ENCODE measurements at places on chromosomes 16 and 17. TPM values are rescaled to one million over a fixed set of nuclear protein-coding genes. Genes with fewer than 3 reads are reported as not detected.

Gene ZFPM1
- 0.61 TPM for polyA plus RNA-seq

Gene AXIN2
- polyA plus RNA-seq = 9.4 TPM

Gene MYH13
- polyA plus RNA-seq = not detected

Gene MT3
- polyA plus RNA-seq = not detected

Gene CD300LB
- polyA plus RNA-seq = not detected

Gene CHRNE
- polyA plus RNA-seq = 0.24 TPM
